Posterior cingulate gyrus (tissue), 11 donors: ENCODE measurements at places on chromosomes 3 and 15.
A peak's percentile ranks its signal among the peaks of the same experiment; 100 is the strongest.

GRCh38 chr3:168068346-168068745 lies 27.4 kb downstream of the GOLIM4 start:
- no peak for DNase-seq

DNA sequence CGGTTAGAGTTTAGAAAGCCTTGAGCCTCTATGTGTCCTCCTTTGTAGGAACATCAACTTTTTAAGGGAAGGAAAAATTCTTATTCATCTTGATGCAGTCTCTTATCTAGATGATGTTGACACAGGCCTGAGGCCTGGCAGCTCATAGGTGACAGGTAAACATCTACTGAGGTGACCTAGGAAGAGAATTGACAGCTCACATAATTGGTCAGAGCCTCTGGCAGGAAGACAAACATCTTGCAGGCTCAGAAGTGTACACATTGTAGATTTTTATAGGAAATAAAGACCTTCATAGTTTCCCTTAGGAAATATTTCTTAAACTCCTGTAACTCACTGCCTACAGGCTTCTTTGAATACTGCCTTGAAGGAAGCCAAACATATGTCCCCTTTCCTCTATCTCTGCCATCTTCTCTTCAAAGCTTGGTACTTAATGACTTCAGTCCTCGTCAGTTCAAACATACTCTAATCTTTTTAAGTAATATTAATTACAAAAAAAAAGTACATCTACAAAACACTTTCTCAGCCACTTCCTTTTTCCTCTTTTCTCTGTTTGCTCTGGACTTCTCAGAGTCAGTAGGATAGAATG lies 341.3 kb downstream of the TBL1XR1 start:
- DNase-seq: no peak

GRCh38 chr3:46477145-46477544 lies 12.4 kb upstream of the LTF start:
- DNase-seq: no peak

GRCh38 chr3:23648326-23648995 lies 157.3 kb upstream of the UBE2E1 start:
- no peak for DNase-seq

DNA sequence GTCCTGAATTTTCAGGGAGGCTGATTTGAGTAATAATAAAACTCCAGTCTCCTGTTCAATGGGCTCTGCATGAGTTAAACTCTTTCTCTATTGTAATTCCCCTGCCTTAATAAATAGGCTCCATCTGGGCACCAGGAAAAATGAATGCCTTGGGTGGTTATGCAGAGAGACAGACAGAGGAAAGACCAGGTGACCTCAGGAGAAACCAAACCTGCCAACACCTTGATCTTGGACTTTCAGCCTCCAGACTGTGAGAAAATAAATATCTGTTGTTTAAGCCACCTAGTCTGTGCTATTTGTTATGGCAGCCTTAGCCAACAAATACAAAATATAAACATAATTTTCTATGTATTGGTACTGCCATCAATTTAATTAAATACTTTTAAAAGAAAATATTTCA lies 64.8 kb upstream of the RAP2B start:
- DNase-seq: no peak

GRCh38 chr3:41125258-41125657 lies 74.0 kb upstream of the CTNNB1 start:
- DNase-seq: no peak

- DNase-seq: no peak
These were observed 5.5 kb downstream of the ZNF35 start for GRCh38 chr3:44654039-44654438.

GRCh38 chr15:100570275-100570674 lies 31.7 kb downstream of the LINS1 start:
- DNase-seq: no peak

DNA sequence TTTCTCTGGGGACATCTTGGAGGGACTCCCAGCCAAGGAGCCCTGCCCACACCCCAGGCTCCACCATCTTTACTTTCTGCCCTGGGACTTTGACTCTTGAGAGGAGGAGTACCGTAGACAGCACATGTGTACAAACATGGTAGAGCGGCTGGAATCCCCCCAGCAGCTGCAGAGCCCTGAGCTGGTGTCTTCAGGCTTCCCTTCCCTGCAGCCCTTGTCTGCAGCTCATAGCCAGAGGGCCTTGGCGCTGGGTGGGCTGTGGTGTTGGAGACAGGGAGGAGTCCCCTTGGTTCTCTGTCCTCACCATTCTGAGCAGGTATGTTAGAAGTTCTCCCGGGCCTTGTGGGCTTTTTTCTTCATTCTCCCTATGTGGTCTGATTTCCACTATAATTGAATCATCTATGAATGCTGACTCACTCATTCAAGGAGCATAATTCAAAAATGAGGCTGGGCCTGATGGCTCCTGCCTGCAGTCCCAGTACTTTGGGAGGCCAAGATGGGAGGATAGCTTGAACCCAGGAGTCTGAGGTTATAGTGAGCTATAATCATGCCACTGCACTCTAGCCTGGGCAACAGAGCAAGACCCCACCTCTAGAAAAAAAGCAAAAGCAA lies 97.8 kb upstream of the MEF2A start:
- peak; percentile 71 for DNase-seq

DNA sequence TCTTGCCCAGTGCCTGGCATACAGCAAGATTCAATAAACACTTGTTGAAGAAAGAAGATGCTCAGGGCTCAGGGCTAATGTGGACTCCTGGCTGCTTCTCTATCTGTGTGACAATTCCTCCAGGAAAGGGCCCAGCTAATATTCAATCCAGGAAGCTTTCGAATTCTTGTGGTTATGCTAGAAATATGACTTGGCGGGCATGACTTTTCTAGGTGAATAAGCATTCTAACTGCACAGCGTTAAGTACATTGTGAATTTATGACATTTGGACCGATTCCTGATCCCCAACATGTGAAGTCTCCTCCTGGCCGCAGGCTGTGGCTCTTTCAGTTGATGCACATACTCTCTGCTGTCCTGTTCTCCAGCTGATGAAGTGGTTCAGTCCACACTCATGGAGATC lies 117.0 kb downstream of the IMPG2 start:
- no peak for DNase-seq

DNA sequence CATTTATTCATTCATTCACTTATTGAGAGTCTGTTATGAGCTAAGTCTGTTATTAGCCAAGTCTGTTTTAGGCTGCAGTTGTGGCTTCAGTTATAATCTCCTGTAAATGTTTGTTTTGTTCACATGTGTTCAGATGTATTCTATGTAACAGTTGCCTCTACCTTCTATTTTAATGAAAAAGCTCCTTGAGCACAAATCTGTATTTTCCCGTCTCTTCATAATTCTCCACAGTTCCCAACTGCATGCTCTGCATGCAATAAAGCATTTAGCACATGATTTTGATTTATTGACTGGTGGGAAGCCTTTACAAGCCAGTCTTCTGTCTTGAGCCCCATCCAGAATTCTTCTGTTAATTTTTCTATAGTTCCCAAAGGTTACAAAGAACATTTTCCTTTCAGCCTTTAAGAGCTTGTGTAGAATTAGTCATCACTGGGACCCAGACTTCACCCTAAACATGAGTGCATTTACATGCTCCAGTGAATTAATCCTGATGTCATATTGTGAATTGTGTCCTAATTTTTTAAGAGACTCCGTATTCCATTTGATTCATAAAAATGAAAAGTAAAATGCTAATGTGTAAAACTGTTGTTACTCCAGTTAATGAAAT lies 122.3 kb upstream of the NR2E3 start:
- DNase-seq: no peak

DNA sequence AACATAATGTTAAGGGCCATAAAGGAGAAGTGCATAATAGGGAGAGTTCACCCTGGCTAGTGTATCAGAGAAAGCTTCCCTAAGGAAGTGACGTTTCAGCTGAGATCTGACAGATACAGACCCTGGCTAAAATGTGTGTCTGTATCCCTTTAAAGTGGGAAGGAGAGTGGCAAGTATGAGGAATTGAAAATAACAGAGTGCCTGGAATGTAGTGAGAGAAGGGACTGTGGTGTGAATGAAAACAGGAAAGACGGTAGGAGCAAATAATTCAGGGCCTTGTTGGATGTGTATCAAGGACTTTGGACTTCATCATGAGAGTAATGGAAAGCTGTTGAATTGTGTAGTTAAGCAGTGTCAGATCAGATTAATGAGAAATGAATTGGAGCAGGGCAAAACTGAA lies 30.5 kb downstream of the NEO1 start:
- no peak for DNase-seq

DNA sequence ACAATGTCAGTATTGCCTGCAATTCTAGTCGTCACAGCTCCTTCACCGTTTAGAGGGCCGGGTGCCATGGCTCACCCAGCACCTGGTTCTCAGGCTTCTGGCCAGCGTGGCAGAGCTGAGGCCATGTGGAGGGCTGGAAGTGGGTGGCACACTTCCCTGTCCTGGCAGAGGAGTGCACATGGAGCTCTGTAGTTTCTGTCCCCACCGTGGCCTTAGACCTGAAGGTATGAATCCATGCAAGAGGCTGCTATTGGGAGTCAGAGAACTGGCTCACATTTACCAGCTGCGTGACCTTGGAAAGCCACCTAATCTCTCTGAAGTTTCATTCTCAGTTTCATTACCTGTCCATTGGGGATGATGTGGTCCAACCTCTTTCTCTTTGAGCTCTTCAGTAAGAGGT lies 22.2 kb downstream of the EPHB1 start:
- no peak for DNase-seq

GRCh38 chr3:24437326-24437725 lies 57.3 kb downstream of the THRB start:
- no peak for DNase-seq

- no peak for DNase-seq
These were observed 1.5 kb downstream of the ARHGEF3 start for GRCh38 chr3:56800130-56800831.

GRCh38 chr3:101996832-101997231 lies 147.5 kb downstream of the NFKBIZ start:
- DNase-seq: no peak
